Coronary artery (tissue), 2 donors: ENCODE measurements at places on chromosomes 3 and 15.

DNA sequence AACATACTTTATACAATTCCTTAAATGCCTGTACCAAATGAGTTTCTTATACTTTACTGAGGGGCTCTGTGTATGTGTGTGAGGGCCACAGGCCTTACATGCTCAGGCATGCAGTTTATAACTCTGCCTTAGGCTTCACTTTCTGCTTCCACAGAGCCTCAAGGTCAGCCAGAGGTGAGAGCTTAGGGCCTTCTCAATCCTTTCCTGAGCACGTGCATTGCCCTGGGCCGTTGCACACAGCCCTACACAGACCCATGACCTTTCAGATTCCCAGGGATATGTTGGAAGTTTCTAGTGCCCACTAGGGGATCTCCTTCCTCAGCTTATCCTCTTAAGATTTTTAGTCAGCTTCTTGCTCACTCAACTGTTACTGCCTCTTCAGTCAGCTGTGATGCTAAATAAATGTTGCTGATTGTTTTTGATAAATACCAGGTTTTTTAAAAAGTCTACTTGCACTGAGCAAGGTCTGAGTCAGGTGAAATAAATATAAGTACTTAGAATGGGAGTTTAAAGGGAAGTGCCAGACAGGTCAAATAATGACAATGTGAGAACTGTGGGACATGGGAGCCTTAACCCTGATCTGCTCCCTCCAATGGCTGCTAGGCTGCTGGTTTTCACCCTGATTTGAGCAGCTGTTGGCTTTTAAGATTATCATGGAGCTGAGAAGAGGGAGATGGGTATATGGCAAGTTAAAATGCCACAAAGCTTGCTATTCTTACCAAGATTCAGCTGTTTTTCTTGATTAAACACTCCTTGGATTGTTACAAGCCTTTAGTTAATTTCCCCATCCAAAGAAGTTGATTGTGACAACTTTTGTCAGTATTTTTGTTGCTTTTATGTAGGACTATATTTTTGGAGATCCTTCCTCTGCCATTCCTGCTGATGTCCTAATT is 169.5 kb downstream of the PLD1 start:
- DNase-seq = no peak

DNA sequence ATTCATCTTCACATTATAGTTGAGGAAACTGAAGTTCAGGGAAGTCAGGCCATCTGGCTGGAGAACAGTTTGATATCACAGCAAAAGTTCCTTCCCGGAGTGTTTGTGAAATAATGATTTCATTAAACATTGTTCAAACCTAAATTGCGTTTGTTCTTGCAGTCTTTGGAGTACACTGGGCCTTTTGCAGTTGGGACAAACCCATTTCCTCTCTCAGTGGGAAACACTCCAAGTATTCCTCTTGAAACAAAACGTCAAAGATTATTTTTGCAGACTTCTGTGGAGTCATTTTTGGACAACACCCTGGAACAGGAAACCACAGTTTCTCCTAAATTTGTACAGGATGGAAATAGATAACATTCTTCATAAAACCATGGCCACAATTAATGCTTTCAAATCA is 287.5 kb downstream of the PTPRG start:
- no peak for DNase-seq

DNA sequence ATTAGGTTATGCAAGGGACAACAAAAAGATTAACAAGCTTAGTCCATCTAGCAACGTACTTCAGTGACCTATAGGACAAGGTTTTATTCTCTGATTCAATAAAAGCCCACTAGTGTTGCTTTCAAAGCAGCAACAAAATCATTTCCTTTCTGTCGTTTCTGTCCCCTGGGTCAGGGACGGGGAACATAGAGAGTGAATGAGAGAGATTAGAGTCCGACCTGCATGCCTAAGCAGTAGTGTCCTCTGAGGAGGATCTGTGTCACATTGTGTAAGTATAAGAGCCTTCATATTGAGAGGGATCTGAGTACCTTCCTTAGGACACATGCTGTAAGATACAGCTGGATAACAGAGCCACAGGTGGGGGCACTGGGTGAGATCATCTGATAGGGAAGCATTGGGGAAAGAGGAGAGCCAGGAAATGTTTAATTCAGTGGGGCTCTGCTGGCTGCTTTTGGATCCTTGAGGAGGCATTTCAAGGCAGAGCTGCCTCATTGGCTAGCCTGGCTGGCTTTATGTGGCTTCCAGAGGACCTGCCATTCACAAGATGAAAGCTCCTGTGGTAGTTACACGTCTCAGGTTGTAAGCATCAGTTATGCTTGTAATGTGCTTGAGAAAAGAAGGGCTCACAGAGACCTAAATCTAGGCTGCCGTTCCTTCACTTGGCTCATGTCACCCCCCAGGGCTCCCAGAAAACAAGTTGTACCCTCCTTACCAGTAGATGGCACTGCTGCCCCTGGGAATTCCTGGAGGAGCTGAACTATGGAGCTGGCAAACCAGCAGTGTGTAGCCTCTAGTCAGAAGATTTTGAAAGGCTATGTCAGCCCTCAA is 2.7 kb downstream of the TMEM108 start:
- DNase-seq = no peak

DNA sequence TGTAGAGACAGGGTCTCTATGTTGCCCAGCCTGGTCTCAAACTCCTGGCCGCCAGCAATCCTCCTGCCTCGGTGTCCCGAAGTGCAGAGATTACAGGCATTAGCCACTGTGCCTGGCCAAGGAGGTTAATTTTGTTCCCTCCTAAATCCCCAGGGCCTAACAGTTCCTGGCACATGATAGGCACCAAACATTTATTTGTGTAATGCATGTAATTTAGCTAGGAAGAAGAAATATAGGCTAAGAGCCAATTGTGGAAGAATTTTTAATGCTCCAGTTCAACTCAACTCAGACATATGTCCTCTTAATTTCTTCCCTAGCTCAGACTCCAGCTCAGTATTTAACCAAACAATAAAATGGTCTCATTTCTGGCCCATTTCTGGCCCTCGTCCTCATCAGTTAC is 7.7 kb upstream of the ZNF592 start:
- DNase-seq = no peak
